Kidney (tissue), 22 donors: ENCODE measurements at places on chromosomes 4 and X. TPM values are rescaled to one million over a fixed set of nuclear protein-coding genes. Genes with fewer than 3 reads are reported as not detected.

Gene LRCH2
- total RNA-seq: 2.4 TPM

Gene IL13RA1
- total RNA-seq: 79.8 TPM

Gene TKTL1
- total RNA-seq: 0.38 TPM

Gene PROM1
- 276 TPM for total RNA-seq

Gene SUPT20HL2
- total RNA-seq: not detected

Gene CD38
- 8.9 TPM for total RNA-seq

Gene NIPAL1
- total RNA-seq: 6.9 TPM

Gene IL15
- total RNA-seq: 6.4 TPM

Gene UGT8
- total RNA-seq: 42.2 TPM

Gene USP17L28
- total RNA-seq: not detected

Gene KLKB1
- 2.1 TPM for total RNA-seq

Gene PTPN13
- 62.3 TPM for total RNA-seq

Gene FGFRL1
- total RNA-seq: 25.5 TPM

Gene FHIP1A
- 16.5 TPM for total RNA-seq

Gene SUPT20HL1
- total RNA-seq: not detected

Gene NLGN3
- total RNA-seq: 0.82 TPM

Gene OPHN1
- 9.5 TPM for total RNA-seq

Gene TMEM156
- 3.5 TPM for total RNA-seq
